ENCODE measurements at places on chromosomes 11 and 22. TPM values are rescaled to one million over a fixed set of nuclear protein-coding genes. Genes with fewer than 3 reads are reported as not detected.

GRCh38 chr11:77167111-77167626 lies 39.1 kb downstream of the MYO7A start:
- no peak for DNase-seq

- DNase-seq = no peak
These were observed 23.0 kb downstream of the MOGAT2 start for GRCh38 chr11:75740681-75741080.

DNA sequence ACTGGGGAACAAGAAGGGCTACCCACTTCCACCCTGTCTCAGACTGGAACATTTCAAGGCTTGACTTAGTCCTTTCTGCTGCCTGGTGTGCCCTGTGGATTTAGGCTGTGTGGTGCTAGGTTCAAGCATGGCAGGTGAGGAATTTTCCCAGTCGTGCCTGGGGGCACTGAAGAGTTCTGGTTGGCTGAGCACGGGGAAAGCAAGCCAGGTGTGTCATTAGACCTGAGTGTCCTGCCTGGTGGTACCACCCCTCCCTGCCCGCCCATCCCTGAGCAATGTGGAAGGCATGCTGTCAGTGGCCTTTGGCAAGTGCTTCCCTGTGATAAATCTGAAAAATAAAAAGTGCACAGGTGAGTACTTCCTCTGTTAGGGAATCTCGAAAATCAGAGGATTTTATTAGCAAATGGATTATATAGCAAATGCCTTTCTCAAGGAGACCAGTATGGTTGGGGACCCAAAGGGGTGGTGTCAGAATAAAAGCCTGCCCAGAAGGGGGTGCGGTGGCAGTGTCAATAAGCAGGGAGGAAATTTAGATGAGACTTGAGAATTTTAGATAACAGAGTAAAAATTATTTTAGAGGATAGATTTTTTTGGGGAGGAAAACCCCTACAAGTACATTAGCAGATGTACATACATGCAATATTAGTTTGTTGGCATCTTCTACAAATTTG lies 22.8 kb downstream of the TEAD1 start:
- no peak for DNase-seq

GAS2L1 gene
- 27.2 TPM for total RNA-seq

DNA sequence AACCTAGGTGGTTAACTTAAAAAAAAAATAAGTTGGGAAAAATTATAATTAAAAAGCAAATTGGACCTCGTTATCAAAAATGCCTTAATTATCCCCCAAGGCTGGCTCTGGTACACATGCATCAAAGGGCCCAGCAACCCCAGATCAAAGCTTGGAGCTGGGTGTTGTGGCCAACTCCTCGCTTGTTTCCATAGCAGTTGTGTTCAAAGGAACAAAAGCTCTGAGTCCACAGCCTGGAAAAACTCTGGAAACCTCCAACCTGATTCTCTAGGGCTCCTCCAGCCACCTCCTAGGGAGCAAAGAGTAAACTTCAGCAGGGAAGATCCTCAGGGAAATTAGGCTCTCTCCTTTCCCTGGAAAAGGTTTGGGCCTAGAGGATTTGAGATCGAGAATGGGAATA lies 149.4 kb downstream of the NXPE2 start:
- DNase-seq = no peak

All from upper lobe of right lung (tissue), 1 donor.